Adipose tissue (tissue), 3 donors: ENCODE measurements at places on chromosomes 16 and 17. TPM values are rescaled to one million over a fixed set of nuclear protein-coding genes. Genes with fewer than 3 reads are reported as not detected.

The TP53I13 gene
- 54.3 TPM for polyA plus RNA-seq

The KRTAP4-4 gene
- polyA plus RNA-seq, result not detected

The TMEM88 gene
- 85.7 TPM for polyA plus RNA-seq

The TXNL4B gene
- polyA plus RNA-seq, result 8.2 TPM

The C17orf75 gene
- polyA plus RNA-seq, result 6.8 TPM

The HP gene
- 576 TPM for polyA plus RNA-seq

The TMEM114 gene
- polyA plus RNA-seq, result not detected

The KRT35 gene
- polyA plus RNA-seq, result not detected

The GPR179 gene
- polyA plus RNA-seq, result 0.11 TPM

The PIRT gene
- 0.03 TPM for polyA plus RNA-seq

The ADAMTS18 gene
- polyA plus RNA-seq, result 0.02 TPM

The TNFSF13 gene
- 19.3 TPM for polyA plus RNA-seq

The NUP93 gene
- polyA plus RNA-seq, result 10.1 TPM

The KRTAP16-1 gene
- polyA plus RNA-seq, result not detected

The CX3CL1 gene
- 30.1 TPM for polyA plus RNA-seq

The NPIPB13 gene
- 5.5 TPM for polyA plus RNA-seq

The CORO1A gene
- 14.9 TPM for polyA plus RNA-seq
